T-helper 9 cell (primary cell): ENCODE measurements at places on chromosomes 7 and 10.

DNA sequence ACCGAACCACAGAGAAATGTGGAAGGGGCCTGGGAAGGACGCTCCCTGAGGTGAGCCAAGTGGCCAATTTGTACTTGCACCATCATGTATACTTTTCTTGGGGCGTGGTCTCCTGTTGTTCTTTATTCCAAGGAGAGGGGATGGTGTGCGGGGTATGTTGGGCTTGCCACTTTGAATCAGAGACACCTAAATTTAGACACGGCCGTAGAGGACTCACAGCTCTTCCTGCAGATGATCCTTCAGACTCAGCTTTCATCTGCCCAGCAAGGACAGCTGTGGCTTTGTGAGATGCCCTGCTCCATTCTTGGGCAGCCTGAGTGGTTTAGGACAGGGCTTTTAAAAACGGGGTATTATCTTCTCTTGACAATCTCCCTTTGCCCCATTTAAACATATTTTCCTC is 473.2 kb downstream of the REEP3 start:
- DNase-seq = no peak

GRCh38 chr10:31001740-31002139 is 29.9 kb downstream of the ZNF438 start:
- DNase-seq = no peak

DNA sequence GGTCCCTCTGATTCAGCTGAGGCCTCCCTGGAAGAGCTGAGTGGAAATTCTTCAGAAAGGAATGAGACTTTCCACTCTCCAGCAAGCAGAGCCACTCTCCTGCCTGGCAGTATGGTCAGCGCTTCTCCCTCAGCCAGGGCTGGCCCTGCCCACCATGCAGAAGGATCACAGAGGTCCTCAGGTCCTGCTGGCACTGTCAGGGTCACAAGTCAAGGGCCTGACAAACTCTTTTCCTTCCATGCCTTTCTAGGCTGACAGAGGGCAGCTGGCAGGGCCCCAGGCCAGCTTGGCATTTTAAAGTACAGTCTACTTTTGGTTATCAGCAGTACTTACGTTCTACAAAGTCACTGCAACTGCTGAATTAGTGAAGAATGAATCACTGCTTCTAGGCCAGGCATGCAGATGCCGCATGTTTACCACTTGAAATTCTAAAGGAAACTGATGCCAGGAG is 119.3 kb upstream of the FRMD4A start:
- no peak for DNase-seq

GRCh38 chr7:157002819-157003421 is 7.5 kb downstream of the MNX1 start:
- DNase-seq = no peak

GRCh38 chr10:43960477-43960876 is 311.8 kb upstream of the ZNF32 start:
- no peak for DNase-seq
